Myocyte (in vitro differentiated cells): ENCODE measurements at places on chromosomes 13 and 19. TPM values are rescaled to one million over a fixed set of nuclear protein-coding genes. Genes with fewer than 3 reads are reported as not detected.

CYP4F11 gene
- not detected in 2 replicates for total RNA-seq

DNA sequence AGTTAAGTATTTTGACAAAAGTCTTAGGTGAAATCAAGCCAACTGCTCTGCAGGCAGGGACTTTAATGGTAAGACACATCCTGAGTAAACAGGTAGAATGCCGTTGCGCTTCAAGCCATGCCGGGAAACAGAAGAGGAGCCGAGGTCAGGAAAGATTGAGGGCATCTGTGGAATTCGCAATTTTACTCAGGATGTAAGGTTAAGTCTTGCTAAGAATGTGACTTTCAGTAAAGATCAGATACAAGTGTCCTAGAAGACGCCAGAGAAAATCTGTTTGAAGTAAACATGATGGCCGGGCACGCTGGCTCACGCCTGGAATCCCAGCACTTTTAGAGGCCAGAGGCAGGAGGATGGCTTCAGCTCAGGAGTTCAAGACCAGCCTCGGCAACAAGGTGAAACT is 33.4 kb upstream of the DPRX start:
- no peak for DNase-seq

- DNase-seq = no peak
Observed at GRCh38 chr19:16938211-16938610, 49.4 kb downstream of the F2RL3 start.

HSD17B14 gene
- total RNA-seq = 0.59 TPM in 1 of 2 replicates, not detected in the other

DNA sequence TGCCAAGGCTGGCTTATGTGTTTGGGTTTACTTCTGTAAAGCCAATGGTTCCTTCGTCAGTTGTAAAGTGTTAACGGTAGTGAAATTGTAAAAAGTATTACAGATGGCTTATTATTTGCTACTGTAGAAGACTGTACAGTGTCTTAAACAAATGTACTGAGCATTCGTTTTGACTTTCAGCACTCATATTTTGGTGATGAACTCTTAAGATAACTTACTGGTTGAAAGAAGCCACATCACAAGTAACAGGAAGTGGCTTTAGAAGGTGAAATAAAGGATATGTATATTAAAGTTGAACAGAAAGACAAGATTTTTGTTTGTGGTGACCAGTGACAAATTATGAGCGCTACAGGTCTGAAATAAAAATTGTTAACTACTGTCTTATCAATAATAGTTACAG is 64.2 kb downstream of the URI1 start:
- DNase-seq = no peak

- no peak for DNase-seq
Observed at GRCh38 chr19:53466726-53467484, 628 bp upstream of the ZNF813 start.

GRCh38 chr13:33479105-33479504 is 193.6 kb upstream of the STARD13 start:
- no peak for DNase-seq

TMC4 gene
- 0.86 and 4.2 TPM in 2 replicates for total RNA-seq

DNA sequence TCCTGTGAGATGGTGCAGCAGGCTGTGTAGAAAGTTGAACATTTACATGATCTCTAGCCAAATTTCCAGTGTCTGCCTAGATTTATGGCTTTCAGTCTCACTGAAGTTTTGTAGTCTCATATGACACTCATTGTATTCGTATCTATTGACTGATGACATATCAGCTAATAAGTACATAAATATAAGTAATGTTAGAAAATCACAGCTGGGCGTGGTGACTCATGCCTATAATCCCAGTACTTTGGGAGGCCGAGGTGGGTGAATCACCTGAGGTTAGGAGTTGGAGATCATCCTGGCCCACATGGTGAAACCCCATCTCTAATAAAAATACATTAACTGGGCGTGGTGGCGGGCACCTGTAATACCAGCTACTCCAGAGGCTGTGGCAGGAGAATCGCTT is 54.7 kb upstream of the HTR2A start:
- DNase-seq = peak; percentile 27

DNA sequence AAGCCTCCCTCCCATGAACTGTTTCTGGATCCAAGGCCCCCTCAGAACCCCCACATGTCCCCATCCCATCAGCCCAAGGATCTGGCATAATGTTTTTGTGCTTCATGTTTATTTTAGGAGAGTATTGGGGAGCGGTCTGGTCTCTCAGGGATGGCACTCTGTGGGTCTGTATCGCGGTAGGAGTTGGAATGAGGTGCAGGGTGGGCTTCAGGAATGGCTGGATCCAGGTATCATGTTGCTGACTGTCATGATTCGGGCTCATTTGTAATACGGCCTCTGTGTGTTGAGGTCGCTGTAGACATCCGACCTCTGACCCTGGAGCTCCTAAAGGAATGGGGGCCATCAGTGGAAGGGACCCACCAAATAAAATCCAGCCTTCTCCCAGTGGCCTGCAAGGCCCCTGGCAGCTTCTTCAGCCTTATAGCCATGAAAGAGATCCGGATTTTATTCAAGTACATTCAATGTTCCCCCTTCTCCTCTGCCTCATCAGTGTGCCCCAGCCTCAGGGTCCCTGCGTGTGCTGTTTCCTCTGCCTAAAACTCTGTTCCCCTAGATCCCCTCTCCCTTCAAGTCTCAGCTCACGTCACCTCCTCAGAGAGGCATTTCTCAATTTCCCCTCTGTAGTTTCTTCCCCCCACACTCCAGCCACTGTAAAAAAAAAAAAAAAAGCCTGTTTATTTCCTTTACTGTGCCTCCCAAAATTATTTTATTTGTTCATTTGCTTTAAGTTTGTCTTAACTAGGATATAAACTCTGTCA is 2.2 kb downstream of the HCST start:
- no peak for DNase-seq

CRLF1 gene
- total RNA-seq = 0.11 TPM in 1 of 2 replicates, not detected in the other

DNA sequence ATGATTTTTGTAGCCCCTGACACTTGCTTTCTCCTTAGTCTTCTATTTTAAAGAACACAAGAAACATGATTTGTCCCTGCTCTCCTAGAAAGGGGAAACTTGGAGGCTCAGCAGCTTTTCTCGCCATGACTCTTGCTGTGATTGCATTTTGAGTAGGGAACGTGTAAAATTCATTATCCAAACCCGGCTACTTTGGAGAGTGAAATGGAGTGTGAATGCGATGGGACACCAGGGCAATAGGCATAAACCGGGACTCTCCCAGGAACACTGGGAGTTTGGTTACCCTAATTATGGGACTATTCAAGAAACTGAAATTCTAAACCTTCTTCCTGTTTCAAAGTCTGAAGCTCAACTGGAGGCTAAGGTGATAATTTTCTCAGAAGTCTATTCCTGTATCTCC is 181.7 kb upstream of the RFC3 start:
- no peak for DNase-seq

DNA sequence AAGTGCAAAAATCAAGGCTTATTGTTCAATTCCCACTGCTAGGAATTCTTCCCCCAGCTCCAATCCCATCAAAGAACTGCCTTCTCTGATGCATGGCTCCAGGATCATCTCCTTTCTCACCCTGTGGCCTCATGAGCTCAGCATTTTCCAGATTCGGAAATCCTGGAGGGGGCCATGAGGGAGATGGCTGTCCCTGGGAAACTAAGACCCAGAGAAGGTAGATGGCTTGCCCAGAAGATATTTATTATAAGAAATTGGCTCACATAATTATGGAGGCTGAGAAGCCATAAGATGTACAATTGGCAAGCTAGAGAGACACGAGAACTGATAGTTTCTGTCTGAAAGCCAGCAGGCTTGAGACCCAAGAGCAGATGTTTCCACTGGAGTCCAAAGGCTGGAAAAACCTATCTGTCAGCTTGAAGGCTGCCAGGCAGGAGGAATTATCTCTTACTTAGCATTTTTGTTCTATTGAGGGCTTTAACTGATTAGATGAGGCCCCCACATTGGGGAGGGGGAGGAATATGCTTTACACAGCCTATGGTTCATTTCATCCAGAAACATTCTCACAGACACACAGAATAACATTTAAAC is 58.6 kb downstream of the GADD45B start:
- DNase-seq = no peak

DNA sequence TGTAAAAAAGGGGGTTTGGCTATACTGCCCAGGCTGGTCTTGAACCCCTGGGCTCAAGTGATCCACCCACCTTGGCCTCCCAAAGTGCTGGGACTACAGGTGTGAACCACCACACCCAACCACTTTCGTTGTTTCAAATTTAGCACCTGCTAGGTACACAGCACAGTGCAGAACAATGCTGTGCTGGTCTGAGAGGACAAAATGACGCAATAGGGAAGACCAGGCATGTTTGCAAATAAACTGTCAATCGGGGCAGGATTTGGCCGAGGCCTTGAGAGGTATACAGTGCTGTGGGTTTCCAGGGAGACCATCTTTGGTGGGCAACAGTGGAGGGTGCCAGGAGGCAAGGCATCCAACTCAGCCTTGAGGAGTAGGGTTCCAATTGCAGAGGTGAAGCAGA is 37.0 kb downstream of the ATP12A start:
- DNase-seq = no peak

IFNL2 gene
- total RNA-seq = not detected in 2 replicates

- peak; percentile 34 for DNase-seq
Observed at GRCh38 chr19:52297601-52298364, 814 bp downstream of the ZNF480 start.

TICAM1 gene
- 4.4 and 4.6 TPM in 2 replicates for total RNA-seq

TMEM161A gene
- 38.0 and 48.0 TPM in 2 replicates for total RNA-seq

CCDC122 gene
- 5.2 and 7.7 TPM in 2 replicates for total RNA-seq

DACH1 gene
- 0.03 TPM in 1 of 2 replicates, not detected in the other for total RNA-seq

GRCh38 chr13:66974174-66974573 is 256.0 kb downstream of the PCDH9 start:
- DNase-seq = no peak

S1PR4 gene
- total RNA-seq = 0.29 TPM in 1 of 2 replicates, not detected in the other
